Stimulated activated CD8-positive, alpha-beta memory T cell treated with anti-CD3 and anti-CD28 coated beads, Interleukin-4, amount 100 ng/mL, for 1 hour (primary cell): ENCODE measurements at places on chromosomes 13 and 19.

DNA sequence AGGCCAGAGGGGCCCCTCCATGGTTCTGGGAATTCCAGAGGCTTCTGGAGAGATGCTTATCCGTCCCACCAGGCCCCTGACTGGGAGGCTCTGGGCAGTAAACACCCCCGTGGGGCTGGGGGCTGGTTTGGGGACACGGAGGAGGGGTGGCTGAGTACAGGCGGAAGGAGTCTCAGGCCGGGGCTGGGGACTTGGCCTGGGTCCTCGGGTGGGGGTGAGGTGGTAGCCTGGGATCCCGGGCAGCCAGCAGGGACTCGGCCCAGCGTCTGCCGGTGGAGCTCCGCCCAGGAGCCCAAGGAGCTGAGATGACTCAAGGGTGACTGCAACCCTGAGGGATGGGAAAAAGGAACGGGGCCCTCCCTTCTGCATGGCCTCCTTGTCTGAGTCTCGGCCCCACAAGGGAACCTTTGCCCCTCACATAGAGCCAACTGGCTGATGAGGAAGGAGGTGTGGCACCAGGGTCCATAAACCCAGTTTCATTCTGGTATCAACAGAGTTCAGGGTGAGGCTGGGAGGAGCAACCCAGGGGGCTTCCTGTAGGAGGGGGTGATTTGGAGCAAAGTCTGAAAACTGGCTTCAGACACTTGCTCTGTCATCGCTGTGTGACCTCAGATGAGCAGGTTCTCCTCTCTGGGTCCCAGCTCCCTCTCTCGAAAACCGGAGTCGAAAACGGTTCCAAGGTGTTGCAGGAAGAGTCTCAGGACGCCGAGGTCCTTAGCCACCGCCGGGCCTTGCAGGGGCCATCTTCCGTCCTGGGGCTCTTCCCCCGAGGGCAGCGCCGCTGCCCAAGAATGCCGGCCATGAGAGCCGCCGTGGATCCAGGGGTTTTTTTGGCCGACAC lies 809 bp downstream of the MISP start:
- DNase-seq, result no peak

GRCh38 chr13:72760189-72760588 lies 21.5 kb downstream of the DIS3 start:
- DNase-seq, result no peak

GRCh38 chr13:107421951-107422350 lies 793.4 kb downstream of the LIG4 start:
- DNase-seq, result no peak

DNA sequence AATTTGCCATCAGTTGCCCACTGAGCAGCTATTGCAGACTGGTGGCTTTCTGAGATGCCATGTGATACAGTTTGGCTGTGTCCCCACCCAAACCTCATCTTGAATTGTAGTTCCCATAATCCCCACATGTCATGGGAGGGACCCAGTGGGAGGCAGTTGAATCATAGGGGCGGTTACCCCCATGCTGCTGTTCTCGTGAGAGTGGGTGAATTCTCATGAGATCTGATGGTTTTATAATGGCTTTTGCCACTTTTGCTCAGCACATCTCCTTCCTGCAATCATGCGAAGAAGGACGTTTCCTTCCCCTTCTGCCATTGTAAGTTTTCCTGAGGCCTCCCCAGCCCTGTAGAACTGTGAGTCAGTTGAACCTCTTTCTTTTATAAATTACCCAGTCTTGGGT lies 34.8 kb upstream of the ANKRD10 start:
- DNase-seq, result no peak

DNA sequence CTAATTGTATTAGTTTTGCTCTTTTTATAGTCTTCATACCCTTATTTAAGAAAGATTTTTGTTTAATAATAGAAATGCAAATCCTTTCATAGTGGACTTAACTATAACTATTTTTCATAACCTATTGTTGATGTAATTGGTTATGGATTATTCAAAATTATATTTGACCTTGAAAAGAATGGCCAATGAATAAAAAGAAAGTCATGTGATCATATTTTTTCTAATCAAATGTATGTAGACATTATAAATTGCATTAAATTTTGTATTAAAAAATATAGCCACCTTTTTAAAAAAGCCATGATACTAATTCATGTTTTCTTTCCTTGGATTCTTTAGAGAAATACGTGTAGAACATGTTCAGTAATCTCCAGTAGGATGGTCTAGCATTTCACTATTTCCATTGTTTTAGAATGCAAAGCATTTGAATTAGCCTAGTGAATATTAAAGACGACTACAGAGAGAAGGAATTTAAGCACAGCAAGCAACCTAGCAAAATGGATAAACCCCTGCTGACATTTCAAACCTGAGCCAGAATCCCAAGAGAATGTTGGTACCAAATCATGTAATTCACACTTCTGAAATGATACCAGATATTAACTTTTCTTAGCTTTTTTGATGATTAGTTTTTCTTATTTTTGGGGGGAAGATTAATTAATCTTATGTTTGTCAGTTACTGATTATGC lies 1297.4 kb upstream of the MIR17HG start:
- DNase-seq, result no peak

DNA sequence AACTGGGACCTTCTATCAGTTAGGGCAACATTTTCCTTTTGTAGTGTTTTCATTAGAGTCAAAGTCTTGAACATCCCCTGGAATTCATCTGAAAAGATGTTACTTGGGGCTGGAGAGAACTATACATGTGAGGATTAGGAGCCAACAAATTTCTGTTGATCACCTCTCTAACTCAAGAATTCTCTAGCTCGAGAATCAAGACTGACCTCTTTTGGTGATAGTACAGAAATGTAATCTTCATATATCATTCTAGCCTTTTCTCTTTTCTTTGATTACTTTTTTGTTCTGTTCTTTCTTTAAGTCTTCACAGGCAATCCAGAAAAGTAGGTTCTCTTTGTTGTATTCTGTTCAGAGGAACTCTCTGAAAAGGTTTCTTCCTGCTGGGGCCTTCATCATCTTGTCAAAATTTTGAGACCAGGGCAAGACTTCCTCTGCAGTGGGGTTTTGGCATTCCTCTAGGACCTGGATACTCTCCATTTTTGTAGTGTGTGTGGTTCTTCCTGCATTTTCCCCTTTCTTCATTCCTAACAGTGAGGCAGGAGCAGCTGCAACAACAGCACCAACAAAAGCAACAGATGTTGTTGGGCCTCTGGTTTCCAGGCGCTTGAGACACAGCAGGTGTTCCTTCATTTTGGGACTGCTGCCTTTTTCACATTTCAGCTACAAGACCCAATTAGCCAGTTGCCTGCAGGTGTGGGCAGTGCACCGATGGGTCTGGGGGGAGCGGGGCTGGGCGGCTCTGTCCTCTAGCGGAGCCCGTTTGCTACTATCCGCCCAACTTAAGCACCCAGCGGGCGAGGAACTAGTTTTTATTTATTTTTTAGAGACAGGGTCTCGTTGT lies 26.2 kb downstream of the ELF1 start:
- no peak for DNase-seq

- DNase-seq, result no peak
These were observed 11.0 kb downstream of the PLEKHG2 start for GRCh38 chr19:39423258-39424086.

DNA sequence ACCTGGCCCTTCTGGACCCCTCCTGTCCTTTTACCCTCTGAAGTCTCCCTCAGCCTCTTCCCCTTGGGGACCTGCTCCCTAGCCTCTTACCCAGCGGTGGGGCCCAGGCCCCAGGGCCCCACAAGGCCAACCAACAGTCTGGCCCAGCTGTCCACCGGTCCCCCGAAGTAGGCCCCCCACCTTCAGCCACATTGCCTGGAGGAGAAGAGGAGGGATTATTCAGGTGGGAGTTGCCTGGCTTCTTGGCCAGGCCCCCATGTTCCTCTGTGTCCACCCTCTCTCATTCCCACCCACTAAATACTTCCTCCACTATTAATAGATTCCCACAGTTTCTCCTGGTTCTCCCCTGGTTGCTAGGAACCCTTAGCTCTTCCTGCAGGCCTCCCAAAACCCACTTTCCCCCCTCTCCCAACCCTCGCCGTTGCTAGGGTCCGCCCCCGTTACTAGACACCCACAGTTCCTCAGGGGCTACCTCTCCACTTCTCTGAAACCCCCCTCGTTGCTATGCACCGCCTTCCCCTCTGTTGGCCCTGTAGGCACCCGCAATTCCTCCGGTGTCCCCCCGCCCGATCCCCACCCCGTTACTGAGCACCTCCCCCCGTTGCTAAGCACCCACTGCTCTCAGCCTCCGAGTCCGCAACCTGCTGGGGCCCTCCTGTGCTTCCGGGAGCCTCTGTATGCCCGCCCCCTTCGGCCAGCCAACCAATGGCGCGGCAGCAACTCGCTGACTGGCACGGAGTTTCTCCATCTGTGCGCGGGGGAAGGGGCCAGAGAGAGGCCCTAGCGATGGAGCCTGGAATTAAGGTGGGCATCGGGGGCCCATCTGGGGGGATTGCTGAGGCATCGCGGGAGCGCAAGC lies 2.0 kb downstream of the COQ8B start:
- peak; percentile 73 for DNase-seq

- no peak for DNase-seq
These were observed 3.7 kb downstream of the GGACT start for GRCh38 chr13:100584896-100585295.

DNA sequence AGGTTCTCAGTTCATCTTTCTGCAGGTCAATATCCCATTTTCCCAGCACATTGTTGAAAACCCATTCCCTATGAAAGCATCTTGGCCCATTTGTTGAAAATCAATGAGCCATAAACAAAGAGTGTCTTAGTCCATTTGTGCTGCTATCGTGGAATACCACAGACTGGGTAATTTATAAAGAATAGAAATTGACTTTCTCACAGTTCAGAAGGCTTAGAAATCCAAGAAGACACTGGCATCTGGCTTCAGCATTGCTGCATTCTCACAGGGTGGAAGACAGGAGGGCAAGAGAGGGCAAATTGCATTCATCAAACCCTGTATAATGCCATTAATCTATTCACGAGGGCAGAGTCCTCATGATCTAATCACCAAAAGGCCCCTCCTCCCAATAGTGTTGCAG lies 34.1 kb downstream of the ZNF823 start:
- no peak for DNase-seq

- DNase-seq, result no peak
These were observed 135.7 kb downstream of the LMO7 start for GRCh38 chr13:75771818-75772217.

DNA sequence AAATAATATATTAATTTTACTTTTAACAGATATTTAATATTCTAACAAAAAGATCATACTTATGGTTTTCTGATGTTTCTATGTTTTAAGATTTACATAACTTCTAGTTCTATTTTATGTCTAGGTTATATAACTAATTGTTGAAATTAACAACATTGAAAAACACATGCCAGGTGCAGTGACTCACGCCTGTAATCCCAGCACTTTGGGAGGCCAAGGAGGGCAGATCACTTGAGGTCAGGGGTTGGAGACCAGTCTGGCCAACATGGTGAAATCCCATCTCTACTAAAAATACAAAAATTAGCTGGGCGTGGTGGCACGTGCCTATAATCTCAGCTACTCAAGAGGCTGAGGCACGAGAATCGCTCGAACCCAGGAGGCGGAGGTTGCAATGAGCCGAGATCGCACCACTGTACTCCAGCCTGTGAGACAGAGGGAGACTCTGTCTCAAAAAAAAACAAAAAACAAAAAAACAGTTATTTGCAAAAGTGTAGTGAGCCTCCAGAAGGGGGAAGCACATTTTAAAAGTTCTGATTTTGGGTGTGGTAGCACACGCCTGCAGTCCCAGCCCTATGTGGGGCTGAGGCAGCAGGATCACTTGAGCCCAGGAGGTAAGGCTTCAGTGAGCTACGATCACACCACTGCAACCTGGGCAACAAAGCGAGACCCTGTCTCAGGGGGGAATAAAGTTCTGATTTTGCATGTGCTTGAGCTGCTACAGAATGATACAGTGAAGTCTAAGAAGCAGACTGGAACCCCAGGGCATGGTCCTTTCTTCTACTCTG lies 18.7 kb downstream of the MIPEP start:
- no peak for DNase-seq

DNA sequence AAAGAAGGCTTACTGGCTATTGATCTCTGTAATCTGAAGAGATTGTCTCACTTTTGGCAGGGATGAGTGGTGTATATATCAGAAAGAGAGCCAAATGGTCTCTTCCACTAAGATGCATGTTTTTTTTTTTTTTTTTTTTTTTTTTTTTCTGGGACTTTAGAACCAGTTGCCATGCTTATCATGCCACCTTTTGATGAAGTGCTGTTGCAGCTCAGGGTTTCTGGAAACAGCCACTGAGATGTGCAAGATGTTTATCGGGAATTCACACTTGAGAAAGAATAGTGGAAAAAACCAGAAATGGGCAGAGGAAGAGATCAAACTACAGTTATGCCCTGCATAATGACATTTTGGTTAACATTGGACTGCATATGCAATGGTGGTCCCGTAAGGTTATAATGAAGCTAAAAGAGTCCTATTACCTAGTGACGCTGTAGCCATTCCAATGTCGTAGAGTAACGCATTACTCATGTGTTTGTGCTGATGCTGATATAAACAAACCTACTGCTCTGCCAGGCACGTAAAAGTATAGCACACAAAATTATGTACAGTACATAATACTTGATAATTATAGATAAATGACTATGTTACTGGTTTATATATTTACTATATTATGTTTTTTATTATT lies 121.0 kb downstream of the KLF5 start:
- no peak for DNase-seq
